ENCODE measurements at places on chromosomes 7 and 10. TPM values are rescaled to one million over a fixed set of nuclear protein-coding genes. Genes with fewer than 3 reads are reported as not detected.

Gene MCU
- 7.7 TPM for total RNA-seq

DNA sequence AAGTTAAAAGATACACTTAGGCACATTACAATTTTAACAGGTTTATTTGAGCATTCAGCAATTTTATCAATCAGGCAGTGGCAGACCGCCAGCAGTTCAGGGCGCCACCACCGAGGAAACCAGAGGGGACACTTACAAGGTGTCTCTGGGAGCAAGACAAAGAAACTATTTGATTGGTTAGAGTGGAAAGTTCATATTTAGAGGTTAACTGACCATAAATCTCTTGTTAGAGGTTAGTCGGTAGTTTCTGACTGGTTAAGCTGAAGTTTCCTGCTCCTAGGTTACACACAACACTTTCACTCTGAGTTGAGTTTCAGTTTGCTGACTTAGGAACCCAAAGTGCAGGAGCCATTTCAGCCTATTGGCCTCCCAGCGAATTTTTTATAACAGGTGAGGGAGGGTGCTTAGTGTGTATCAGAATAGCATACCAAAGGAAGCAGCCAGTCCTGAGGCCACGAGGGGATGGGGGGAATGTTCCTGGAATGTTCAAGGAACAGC is 10.8 kb upstream of the PVRIG start:
- H3K27me3 ChIP-seq, result no peaks in the 10 kb centered on the region
- peaks cover 45% of the 10 kb centered on the region for H3K4me1 ChIP-seq
- peak; percentile 38 for DNase-seq
- no peaks in the 10 kb centered on the region for H3K36me3 ChIP-seq
- peak overlapping the region; percentile 49 for H3K27ac ChIP-seq

Gene MLXIPL
- not detected for total RNA-seq

DNA sequence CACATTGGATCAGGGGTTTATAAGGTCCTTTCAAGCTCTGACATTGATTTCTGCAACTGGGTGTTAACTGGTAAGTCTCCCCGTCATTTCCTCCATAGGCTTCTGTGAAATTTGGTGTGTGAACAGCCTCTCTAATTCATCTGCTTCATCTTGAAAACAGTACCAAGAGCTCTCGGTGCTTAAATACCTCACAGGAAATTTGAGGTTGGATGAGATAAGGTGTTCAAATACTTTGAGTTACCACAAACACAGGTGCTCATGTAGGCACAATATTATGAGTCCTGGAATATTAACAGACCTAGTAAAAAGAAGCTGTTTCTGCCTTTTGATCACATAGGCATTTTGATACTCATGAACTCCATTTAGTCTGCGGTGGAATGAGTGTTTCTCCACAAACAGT is 85.2 kb downstream of the RTKN2 start:
- peak; percentile 92 for DNase-seq
- peaks cover 36% of the 10 kb centered on the region for H3K4me1 ChIP-seq
- H3K36me3 ChIP-seq, result no peaks in the 10 kb centered on the region

- H3K4me3 ChIP-seq, result no peak overlapping the region
- no peaks in the 10 kb centered on the region for H3K4me1 ChIP-seq
Observed at GRCh38 chr10:114706458-114707055, 48.5 kb upstream of the ABLIM1 start.

DNA sequence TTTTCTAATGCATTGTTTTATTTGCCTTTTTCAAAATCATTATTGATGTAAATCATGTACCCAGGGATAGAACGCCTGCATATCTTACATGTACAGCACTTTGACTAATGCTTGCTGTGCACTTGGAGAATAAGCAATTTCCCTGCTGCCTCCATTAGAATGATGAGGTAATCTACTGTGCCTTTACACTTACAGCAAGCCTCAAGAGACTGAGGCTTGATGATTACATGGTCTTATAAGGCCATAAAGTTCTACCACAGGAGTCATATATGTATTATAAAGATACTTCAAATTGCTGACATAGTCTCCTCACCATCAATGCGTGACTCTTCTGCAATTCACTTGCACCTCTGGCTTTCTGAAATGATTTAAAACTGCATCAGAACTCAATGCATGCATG is 328.6 kb upstream of the HGF start:
- H3K36me3 ChIP-seq, result no peaks in the 10 kb centered on the region
- H3K27ac ChIP-seq, result no peak overlapping the region
- H3K4me3 ChIP-seq, result no peak overlapping the region
- no peak for DNase-seq

GRCh38 chr10:110077436-110078130 is 69.8 kb downstream of the ADD3 start:
- H3K4me1 ChIP-seq, result peaks cover 87% of the 10 kb centered on the region
- peak overlapping the region; percentile 56 for H3K27ac ChIP-seq
- peak overlapping the region; percentile 21 for H3K4me3 ChIP-seq
- H3K36me3 ChIP-seq, result no peaks in the 10 kb centered on the region

- H3K4me1 ChIP-seq, result no peaks in the 10 kb centered on the region
- H3K4me3 ChIP-seq, result no peak overlapping the region
- no peak overlapping the region for H3K27ac ChIP-seq
- no peaks in the 10 kb centered on the region for H3K36me3 ChIP-seq
Observed at GRCh38 chr7:155975490-155975889, 163.2 kb upstream of the SHH start.

DNA sequence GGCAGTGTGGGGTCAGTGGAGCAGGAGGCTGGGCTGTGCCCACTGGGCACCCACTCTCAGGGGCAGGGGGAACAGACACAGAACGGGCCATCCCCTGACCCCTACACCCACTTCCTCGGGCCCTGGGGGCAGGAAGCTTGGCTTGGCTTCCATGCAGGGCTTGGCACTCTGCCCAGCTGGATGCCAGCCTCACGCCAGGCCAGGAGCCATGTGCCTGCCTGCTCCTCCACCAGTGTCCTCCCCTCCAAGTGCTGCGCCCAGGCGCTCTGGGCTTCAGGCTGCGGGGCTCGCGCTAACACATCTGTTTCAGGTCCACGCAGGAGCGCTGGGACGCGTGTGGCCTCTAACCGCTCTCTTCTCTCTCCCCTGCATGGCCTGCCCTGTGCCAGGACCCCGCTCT is 12.7 kb downstream of the LDB3 start:
- no peaks in the 10 kb centered on the region for H3K36me3 ChIP-seq
- H3K27me3 ChIP-seq, result no peaks in the 10 kb centered on the region
- H3K27ac ChIP-seq, result no peak overlapping the region
- no peak for DNase-seq
- no peak overlapping the region for H3K4me3 ChIP-seq

Gene LRRC17
- 0.24 TPM for total RNA-seq

- H3K4me1 ChIP-seq, result no peaks in the 10 kb centered on the region
- DNase-seq, result no peak
- no peak overlapping the region for H3K27ac ChIP-seq
- H3K27me3 ChIP-seq, result no peaks in the 10 kb centered on the region
- H3K4me3 ChIP-seq, result no peak overlapping the region
Observed at GRCh38 chr10:60426425-60426824, 36.8 kb upstream of the ANK3 start.

Gene ZNF467
- total RNA-seq, result 4.0 TPM

GRCh38 chr10:83373671-83374070 is 765.6 kb upstream of the GHITM start:
- H3K4me3 ChIP-seq, result no peak overlapping the region
- no peaks in the 10 kb centered on the region for H3K27me3 ChIP-seq
- H3K36me3 ChIP-seq, result no peaks in the 10 kb centered on the region
- DNase-seq, result no peak

Gene ZNF33B
- 66.3 TPM for total RNA-seq

DNA sequence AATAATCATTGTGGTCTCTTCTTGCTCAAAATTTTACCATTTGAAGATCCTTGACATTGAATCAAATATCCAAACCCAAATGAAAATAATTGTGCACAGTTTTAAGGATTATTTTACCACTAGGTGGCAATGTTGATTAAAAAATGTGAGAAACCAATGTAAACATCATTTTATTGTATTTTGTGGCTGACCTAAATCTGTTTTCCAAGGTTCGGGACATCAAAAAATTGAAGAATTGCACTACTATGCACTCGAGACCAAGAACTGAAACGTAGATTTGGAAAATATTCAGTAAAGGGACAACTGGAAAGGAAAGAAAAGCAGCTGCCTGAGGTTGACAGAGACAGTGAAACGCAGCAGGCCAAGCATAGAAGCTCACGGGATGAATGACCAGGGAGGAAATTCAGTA is 259.3 kb downstream of the SNX13 start:
- H3K36me3 ChIP-seq, result no peaks in the 10 kb centered on the region
- peak; percentile 12 for DNase-seq
- H3K27ac ChIP-seq, result no peak overlapping the region
- no peaks in the 10 kb centered on the region for H3K4me1 ChIP-seq

All from naive thymus-derived CD4-positive, alpha-beta T cell (primary cell).